ENCODE measurements at places on chromosomes 7 and 10.

DNA sequence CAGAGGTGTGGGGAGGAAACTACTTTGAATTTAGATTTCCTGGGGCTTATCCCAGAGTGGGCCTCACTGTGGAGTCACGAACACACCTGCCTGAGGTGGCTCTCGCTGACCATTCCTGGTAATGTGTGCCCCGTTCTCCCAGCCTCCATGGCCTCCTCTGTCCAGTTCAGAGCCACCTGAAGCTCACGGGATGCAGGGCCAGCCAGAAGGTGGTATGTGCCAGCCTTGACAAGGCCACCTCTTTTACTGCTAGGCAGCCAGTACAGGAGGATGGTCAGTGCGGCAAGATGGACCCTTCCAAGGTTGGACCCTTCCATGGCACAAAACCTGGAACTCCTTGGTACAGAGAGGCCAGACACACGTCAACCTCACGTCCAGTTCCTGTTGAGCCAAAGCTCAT lies 210.3 kb downstream of the DNAJB6 start:
- DNase-seq: no peak

- no peak for DNase-seq
Observed at GRCh38 chr10:75281974-75282373, 46.2 kb upstream of the COMTD1 start.

- peak; percentile 81 for DNase-seq
Observed at GRCh38 chr7:100211342-100211780, 8.4 kb upstream of the PVRIG start.

DNA sequence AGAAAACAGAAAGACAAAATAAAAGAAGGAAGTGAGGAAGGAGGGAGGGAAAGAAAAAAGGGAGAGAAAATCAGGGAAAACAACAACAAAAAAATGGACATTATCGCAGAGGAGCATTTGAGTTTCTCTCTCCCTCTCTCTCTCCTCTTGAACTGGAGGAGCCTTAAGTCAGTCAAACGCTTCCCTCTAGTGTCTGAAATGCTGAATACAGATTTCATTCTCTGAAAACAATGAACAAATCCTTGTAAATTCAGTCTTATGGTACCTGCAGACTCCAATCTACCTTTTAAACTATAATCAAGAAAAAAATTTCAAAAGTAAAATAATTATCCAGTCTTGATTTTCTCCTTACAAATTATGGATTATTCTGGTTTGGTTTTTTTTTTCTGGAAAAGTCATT lies 89.2 kb upstream of the PFKP start:
- no peak for DNase-seq

GRCh38 chr7:40715053-40715430 lies 580.2 kb downstream of the SUGCT start:
- DNase-seq: no peak
